Stimulated activated CD4-positive, alpha-beta T cell treated with anti-CD3 and anti-CD28 coated beads, Interleukin-12 subunit alpha, Interleukin-12 subunit beta, amount 100 ng/mL, for 4 hours (primary cell): ENCODE measurements at places on chromosomes 16 and 17.

DNA sequence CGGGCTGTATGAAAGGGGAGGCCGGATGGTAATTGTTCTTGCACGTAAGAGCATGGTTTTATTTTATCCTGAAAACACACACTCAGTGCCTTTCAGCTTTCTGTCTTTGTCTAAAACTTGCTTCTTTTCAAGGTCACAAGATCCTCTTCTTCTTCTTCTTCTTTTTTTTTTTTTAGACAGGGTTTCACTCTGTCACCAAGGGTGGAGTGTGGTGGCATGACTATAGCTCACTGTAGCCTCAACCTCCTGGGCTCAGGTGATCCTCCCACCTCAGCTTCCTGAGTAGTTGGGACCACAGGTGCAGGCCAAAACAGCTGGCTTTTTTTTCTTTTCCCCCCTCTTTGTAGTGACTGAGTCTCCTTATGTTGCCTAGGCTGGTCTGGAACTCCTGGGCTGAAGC lies 15.9 kb upstream of the ZNF629 start:
- no peak for DNase-seq

- DNase-seq, result peak; percentile 72
Observed at GRCh38 chr16:87635541-87636049, 33.3 kb downstream of the JPH3 start.

GRCh38 chr17:28724500-28725165 lies 1.4 kb downstream of the TLCD1 start:
- DNase-seq, result no peak

DNA sequence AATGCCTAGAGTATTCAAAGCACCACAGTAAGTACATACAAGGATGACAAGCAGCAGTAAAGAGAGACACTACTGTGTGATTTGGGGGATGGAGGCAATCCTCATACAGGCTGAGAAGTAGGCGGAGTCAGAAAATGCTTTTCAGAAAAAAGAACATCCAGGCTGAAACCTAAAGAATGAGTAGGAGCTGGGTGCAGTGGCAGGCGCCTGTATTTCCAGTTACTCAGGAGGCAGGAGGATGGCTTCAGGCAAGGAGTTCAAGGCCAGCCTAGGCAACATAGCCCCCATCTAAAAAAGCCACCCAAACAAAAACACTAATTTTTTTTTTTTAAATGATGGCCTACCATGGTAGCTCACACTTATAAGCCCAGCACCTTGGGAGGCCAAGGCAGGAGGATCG lies 10.3 kb downstream of the KANSL1 start:
- DNase-seq, result no peak

DNA sequence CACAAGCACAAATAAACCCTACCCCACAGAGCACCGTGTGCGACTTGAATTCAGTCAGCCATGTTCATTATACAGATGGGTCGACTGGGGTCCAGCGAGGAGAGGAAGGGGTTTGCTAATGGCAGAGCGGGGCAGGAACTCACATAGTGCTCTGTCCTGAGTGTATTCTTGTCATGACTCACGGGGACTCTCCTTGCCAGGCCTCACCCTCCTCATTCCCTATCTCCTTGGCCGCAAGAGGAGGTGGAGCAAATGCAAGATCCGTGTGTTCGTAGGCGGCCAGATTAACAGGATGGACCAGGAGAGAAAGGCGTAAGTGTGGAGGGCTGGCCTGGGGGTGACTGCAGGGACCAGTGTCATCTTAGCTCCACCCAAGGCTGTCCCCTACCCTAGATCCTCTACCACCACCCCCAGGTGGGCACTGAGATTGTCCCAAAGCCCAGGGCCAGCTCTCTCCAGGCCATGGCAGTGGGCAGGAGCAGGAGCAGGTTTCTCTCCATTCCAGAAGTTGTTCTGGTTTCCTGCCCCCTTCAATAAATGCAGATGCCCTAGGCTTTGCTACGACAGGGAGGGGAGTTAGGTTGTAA lies 29.4 kb downstream of the SLC12A3 start:
- no peak for DNase-seq

DNA sequence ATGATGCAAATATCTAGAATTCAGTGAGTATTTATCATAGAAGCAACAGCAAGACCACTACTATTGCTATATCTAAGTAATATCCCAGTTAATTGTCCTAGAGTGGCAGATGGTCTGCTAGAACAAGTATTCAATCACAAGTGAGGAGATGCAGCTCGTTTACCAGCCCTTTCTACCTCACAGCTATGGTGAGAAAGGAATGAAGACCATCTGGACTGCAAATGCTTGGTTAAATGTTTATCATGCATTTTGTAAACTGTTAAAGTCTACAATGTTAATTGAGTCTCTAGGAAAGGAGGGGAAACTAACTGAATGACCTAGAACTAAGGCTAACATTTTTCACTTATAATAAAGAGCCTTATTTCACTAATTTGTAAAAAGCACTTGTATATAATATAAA lies 52.5 kb downstream of the CNOT1 start:
- DNase-seq, result no peak

DNA sequence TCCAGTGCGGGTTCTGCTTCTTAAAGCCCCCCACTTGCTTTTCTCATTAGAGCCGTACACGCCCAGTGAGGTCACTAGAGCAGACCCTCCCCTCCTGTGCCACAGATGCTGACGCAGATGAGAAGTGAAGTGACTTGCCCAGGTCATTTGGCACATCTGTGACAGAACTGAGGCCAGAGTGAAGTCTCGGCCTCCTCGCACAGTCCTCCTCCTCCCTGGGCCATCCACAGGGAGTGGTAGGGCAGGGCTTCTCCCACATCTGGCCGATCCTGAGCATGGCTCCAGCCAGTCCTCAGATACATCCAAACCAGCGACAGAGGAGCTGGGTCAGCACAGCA lies 15.3 kb upstream of the TBX2 start:
- DNase-seq, result no peak

GRCh38 chr16:50267151-50267631 lies 840 bp downstream of the ADCY7 start:
- DNase-seq, result no peak

DNA sequence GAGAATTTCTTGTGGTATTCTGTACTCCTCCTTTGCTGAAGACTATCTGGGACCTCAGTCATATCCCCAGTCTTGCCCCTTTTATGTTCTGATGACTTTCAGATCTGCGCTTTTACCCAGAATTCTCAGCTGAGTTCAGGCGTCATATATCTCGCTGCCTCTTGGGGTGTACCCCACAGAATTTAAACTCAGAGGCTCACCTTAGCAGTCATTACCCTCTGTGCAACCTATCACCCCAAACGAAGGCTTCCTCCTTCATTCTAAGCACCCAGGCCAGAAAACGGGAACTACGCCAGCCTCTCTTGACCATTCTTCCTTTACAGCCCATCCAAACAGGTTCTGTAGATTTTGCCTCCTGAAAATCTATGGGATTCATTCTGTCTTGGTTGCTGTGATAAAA lies 574.8 kb upstream of the C16orf82 start:
- DNase-seq, result no peak

DNA sequence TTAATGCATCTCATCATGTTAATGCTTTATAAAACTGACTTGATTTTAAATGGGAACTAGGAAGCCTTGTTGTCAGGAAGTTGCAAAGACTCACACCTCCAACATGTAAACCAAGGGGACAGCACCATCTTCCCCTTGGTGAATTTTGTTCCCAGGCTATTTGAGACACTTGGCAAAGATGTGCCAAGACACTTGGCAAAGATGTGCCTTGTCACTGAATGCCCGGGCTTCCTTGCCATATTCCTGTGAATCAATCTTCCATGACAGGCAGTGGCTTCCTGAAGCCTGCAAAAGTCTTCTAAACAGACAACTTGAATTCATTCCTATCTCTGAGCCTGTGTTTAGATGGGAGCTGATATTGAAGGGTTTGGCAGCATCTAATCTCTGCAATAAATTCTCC lies 465.4 kb upstream of the C16orf82 start:
- no peak for DNase-seq

GRCh38 chr16:84199861-84200260 lies 8.9 kb downstream of the ADAD2 start:
- no peak for DNase-seq

- DNase-seq, result no peak
Observed at GRCh38 chr17:59621771-59622170, 2.1 kb downstream of the CLTC start.

- DNase-seq, result no peak
Observed at GRCh38 chr16:10154389-10154788, 27.8 kb downstream of the GRIN2A start.

- no peak for DNase-seq
Observed at GRCh38 chr17:32277284-32277683, 11.7 kb downstream of the RHBDL3 start.

GRCh38 chr17:8728971-8729370 lies 15.7 kb downstream of the CCDC42 start:
- DNase-seq, result no peak

- no peak for DNase-seq
Observed at GRCh38 chr17:46730679-46731078, 87.8 kb downstream of the WNT3 start.

DNA sequence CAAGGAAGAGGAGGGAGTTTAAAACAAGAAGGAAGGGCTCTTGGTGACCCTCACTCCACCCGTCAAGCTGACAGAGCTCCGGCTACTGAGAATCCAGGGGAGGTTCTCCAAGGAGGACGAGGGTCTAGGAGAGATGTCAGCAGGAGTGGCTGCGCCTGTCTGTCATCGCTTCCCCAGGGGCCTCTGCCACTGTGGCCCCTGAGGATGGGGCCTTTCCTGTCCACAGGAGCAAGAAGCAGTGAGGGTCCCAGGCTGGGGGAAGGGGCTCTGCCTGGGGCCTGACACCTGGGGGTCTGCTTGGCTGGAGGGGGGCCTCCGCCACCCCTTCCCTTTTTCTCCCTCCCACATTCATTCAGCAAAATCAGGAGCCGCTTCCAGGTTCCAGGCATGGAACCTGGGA lies 66.5 kb upstream of the TNRC6C start:
- DNase-seq, result no peak

- no peak for DNase-seq
Observed at GRCh38 chr17:71934520-71934919, 186.3 kb upstream of the SOX9 start.

DNA sequence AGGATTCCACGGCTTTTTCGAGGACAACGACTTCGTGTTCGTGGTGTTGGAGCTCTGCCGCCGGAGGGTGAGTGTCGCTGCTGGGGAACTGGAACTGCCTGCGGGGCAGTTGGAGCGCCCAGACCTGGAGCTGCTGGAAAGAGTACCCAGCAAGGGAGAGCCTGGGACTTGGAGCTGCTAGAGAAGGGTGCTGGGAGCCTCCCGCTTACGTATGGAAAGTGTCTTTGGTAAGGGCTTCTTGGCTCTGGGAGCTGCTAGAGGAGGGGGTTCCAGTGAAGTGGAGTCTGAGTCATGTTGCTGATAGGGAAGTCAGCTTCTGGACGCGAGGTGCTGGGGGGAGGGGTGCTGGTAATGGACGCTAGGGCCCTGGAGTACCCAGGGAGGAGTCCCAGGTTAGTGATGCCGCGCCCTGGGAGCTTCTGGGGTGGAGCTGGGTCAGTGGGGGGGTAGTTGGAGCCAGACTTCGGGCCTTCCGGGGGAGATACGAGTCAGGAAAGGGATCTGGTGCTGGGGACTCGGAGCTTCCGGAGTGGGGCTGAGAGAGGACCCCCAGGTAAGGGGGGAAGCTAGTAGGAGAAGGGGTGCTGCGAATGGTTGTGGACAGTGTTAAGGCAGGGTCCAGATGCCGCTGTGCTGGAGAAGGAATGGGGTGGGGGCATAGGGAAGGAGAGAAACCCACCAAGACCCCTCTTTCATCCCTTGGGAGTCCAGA lies 741 bp downstream of the PLK1 start:
- DNase-seq, result no peak

GRCh38 chr16:82655072-82655714 lies 28.4 kb downstream of the CDH13 start:
- peak; percentile 33 for DNase-seq

GRCh38 chr16:84888450-84888849 lies 68.7 kb downstream of the CRISPLD2 start:
- no peak for DNase-seq

GRCh38 chr16:30087181-30087898 lies 4.4 kb downstream of the TBX6 start:
- DNase-seq, result no peak

- no peak for DNase-seq
Observed at GRCh38 chr17:77733576-77734296, 224.8 kb upstream of the TNRC6C start.

- peak; percentile 60 for DNase-seq
Observed at GRCh38 chr17:56834380-56835263, 671 bp downstream of the DGKE start.

- DNase-seq, result no peak
Observed at GRCh38 chr17:229709-230394, 48.4 kb upstream of the DOC2B start.

DNA sequence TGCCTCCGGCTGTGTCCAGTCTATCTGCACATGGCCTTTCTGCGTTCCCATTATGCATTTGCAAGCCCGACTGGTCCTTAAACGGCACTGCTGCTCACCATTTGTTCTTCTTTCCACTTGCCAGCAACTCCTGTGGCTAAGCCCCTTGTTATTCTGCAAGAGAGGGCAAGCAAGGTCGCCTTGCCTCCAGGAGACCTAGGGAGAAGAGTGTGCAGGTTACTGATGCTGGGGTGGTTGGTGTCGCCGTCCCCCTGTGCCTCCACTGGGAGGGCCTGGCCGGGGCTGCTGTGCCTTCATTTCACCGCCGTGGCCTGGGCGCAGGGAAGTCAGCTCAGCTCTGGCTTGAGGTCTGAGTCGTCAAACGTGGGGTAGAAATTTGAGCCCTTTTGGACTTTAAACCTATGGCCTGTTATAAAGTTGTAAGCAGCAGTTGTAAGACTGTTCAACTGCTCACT lies 12.7 kb downstream of the SLC6A4 start:
- no peak for DNase-seq

- no peak for DNase-seq
Observed at GRCh38 chr16:16096121-16096857, 127.0 kb downstream of the ABCC6 start.

DNA sequence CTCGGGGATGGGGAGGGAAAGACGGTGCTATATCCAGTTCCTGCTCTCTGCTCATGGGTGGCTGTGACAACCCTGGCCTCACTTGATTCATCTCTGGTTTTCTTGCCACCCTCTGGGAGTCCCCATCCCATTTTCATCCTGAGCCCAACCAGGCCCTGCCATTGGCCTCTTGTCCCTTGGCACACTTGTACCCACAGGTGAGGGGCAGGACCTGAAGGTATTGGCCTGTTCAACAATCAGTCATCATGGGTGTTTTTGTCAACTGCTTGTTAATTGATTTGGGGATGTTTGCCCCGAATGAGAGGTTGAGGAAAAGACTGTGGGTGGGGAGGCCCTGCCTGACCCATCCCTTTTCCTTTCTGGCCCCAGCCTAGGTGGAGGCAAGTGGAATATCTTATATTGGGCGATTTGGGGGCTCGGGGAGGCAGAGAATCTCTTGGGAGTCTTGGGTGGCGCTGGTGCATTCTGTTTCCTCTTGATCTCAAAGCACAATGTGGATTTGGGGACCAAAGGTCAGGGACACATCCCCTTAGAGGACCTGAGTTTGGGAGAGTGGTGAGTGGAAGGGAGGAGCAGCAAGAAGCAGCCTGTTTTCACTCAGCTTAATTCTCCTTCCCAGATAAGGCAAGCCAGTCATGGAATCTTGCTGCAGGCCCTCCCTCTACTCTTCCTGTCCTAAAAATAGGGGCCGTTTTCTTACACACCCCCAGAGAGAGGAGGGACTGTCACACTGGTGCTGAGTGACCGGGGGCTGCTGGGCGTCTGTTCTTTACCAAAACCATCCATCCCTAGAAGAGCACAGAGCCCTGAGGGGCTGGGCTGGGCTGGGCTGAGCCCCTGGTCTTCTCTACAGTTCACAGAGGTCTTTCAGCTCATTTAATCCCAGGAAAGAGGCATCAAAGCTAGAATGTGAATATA lies 4.8 kb upstream of the LASP1NB start:
- no peak for DNase-seq
